ENCODE measurements at places on chromosomes 5 and 9.

DNA sequence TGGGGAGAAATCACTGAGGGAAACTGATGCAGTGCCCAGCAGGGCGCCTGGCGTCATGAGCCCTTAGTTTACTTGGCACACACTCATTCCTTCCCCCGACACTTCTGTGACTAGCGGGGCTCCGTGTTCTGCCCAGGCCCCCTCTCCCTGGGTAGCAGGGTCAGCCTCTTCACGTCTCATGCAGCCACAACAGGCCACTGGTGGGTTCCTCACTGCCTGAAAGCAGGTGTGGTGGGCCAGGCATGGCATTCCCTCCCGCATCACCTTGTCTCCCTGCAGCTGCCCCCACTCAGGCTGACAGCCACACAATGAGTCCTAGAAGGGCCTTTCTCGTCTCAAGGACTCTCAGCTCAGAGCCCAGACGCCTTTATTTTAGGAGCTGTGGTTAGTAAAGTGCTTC lies 51.1 kb upstream of the CPLX2 start:
- DNase-seq, result no peak

GRCh38 chr5:104628911-104629310 lies 1066.3 kb upstream of the NUDT12 start:
- no peak for DNase-seq

GRCh38 chr5:169149317-169149716 lies 151.6 kb downstream of the SLIT3 start:
- DNase-seq, result peak; percentile 55

DNA sequence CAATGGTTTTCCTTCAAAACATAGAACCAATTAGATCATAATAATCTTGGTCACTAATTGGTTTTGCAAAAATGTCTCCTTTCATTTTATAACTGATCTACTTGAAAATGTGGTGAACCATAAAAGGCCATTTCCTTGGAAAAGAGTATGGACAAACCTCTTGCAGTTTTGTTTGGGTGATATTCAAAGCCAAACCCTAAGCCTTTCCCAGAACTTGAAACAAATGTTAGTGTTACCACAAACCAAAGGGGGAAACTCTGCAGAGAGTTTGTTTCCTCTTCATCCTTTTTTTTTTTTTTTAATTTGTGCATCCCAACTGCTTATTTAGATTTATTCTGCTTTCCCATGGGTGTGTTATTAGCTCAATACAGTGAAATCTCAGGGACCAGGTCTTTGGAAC lies 204.4 kb upstream of the ADAMTSL1 start:
- no peak for DNase-seq

DNA sequence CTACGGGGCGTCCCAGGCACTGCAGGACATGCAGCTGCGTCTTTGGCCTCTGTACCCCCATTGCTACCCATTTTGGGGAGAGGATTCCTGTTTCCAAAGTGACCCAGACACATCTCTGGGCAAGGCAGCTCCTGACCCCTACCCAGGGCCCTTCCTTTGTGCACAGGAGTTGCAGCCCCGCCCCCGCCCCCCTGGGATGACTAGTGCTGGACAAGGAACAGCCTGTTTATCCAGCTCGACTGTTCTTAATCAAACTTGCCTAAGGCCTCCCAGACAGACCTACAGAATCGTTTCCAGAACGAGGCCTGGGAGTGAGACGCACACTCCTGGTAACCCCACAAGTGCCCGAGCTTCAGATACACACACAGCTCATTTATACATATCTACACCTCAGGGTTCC lies 13.2 kb downstream of the DIPK1B start:
- no peak for DNase-seq

DNA sequence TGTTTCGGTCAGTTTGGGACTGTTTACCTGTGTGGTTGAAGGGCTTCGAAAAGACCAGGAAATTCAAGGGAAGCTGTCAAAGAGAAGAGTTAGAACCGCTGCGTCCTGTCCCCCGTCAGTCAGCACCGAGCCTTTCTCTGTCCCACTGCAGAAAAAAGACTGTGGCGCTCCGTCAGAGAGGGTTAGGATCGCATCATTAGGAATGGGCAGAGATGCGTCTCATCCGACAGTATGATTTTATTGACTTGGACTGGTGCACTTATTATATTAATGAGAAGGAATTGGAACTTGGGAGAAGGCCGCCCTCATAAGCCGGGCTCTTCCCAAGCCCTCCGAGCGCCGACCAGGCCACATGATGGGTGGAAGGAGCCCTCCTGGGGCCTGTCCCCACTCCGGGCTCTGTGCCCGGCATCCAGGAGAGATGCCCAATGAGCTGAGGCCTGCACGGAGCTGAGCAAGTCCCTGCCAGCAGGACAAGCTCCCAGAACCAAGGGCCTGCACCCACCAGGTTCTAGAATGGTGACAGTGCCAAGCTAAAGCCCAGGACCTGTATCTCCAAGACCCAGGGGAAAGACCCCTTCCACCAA lies 71.5 kb downstream of the NEK6 start:
- no peak for DNase-seq

DNA sequence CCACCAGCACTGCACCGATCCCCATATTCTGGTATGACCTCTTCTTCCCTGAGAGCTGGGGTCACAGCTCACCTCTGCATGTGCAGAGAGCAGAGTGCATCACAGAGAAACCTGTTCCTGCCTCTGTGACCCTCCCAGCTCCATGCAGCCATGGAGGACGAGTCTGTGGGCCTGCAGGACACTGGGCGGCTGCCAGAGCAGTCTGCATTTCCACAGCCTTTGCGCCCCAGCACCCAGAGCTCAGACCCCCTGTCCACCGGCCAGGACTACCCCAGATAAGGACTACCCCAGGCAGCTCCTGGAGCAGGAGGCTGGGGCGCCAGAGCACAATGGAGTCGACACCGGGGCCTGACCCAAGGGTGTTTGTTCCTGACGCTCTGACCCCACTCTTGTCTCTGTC lies 308.1 kb upstream of the IRX1 start:
- no peak for DNase-seq

- peak; percentile 37 for DNase-seq
Measured at GRCh38 chr9:27714388-27714787, 141.1 kb upstream of the C9orf72 start.

DNA sequence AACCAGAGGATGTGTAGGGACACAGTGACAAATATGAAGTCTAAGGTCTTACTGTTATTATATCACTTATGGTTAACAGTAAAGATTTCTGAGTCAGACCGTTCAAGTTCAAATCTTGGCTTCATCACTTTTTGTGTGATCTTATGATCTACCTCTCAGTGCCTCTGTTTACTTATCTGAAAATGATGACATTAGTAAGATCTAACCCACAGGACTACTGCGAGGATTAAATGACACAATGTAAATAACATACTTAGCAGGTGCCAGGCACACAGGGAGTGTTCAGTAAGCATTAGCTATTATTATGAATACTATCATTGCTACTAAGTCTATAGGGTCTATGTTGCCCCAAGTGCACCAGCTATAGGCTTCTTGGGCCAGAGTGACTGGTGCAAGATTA lies 2.0 kb downstream of the IRF1 start:
- DNase-seq, result no peak

DNA sequence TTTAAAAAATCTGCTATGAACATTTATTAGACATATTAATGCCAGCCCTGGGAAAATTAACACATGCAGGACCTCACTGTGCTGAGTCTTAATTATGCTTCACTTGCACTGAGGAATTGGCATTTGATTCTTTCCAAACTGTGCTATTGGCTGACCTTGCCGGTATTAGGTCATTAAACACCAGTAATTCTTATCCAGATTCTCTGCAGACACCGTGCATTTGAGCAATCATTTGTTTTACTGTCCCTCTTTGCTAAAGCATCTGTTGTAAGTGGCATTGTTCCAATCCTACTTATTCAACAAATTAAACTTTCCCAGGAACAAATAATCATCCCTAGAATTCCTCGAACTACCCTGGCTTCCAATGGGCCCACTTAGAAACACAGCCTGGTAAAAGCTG lies 145.0 kb downstream of the SLC12A2 start:
- DNase-seq, result no peak

- DNase-seq, result no peak
Measured at GRCh38 chr9:105293408-105293807, 49.0 kb downstream of the SLC44A1 start.

- no peak for DNase-seq
Measured at GRCh38 chr9:71602652-71603051, 165.7 kb downstream of the CEMIP2 start.

DNA sequence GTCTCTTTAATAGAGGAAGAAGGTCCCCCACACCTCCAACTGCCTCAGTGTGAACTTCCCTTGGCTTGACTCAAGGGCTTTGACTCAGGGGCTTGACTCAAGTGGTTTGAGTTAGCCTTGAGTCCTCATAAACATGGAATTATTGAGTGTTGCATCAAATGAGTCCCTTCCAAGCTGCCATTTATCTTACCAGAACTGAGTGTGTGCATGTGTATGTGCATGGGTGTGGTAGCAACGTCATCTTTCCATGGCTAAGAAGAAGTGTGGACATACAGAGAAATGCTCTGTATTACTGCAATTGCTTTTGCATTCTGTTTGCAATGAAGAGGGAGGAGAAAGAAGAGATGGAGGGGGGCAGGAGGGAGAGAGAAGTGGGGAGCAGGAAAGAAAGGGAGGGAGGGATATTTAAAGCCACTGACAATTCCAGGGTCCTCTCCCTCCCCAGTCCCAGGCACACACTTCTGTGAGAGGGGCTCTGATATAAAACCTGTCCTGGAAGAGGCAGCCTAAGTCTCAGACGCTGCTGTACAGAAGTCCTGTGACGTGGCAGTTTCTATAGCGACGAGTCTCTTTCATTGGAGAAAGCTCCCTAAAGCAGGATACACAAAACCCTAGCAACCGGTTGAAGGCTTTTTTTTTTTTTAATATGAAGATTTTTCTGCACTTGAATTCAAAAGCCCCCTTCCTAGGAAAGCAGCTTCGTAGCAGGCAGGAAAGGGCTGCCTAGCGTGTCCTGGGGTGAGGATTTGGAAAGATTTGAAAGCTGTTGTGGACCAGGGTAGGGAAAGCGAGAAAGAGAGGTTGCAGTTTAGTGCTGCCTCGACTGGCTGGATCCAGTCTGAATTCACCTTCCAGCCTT lies 93.3 kb upstream of the MAP1B start:
- DNase-seq, result peak; percentile 13

- no peak for DNase-seq
Measured at GRCh38 chr9:106945727-106946660, 83.0 kb downstream of the ZNF462 start.

DNA sequence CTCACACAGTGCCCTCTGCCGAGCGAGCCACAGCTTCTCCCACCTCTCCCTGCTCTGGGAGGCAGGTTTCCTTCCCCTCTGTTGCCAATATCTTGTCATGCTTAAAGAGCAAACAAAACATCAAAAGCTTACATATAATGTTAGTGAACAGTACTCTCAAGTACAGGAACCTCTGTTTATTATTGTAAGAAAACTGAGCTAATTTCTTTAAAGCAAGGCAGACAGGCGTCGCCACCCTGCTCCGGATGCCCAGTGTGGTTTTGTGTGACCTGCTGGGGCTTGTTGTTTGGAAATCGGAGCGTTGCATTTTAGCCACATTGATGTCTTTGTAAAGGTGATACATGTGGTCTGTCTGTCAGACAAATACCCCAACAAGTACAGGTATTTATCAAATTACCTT lies 401.4 kb upstream of the IRX1 start:
- DNase-seq, result no peak

DNA sequence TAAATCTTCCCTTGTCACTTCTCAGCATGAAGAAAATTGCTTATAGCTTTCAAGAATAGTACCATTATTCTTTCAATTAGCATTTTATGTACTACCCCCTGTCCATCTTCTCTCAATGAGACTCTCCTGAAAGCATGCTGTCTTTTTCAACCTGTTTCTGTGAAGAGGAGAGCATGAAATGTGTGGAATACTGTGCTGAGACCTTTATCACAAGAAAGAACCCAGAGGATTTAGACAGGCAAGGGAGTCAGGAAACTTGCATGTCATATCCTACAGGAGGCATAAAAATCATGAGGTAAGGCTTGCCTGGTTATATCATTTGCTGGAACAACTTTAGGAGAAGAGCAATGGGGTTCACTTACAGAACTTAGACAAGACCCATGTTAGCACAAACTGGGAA lies 56.7 kb upstream of the LPAR1 start:
- DNase-seq, result no peak

GRCh38 chr5:6518298-6519057 lies 69.8 kb downstream of the UBE2QL1 start:
- no peak for DNase-seq

DNA sequence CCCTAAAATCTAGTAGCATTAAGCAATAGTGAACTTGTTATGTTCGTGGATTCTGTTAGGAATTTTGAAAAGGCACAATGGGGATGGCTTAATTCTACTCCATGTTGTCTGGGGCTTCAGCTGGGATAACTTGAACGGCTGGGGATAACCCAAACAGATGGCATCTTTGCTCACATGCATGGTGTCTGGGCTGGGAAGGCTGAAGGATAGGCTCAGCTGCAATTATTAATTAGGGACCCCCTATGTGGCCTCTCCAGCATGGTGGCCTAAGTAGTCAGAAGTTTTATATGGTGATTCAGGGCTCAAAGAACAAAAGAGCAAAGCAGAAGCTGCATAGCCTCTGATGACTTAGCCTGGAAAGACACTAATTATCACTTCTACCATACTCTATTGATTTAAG lies 551.1 kb downstream of the PSAT1 start:
- DNase-seq, result no peak

GRCh38 chr5:121430538-121430937 lies 421.1 kb upstream of the FTMT start:
- peak; percentile 2 for DNase-seq
